ENCODE measurements at places on chromosomes 7 and 10.

GRCh38 chr7:121071662-121072061 lies 83.2 kb downstream of the CPED1 start:
- DNase-seq = no peak

GRCh38 chr7:2566348-2566889 lies 7.6 kb downstream of the IQCE start:
- DNase-seq = no peak

GRCh38 chr10:101617824-101618568 lies 29.9 kb downstream of the DPCD start:
- no peak for DNase-seq

GRCh38 chr7:5780801-5781496 lies 514 bp downstream of the RNF216 start:
- no peak for DNase-seq

Data from NCI-H2107 (cell line).